ENCODE measurements at places on chromosomes 4 and X. TPM values are rescaled to one million over a fixed set of nuclear protein-coding genes. Genes with fewer than 3 reads are reported as not detected.

The RIBC1 gene
- 0.52 TPM for total RNA-seq

DNA sequence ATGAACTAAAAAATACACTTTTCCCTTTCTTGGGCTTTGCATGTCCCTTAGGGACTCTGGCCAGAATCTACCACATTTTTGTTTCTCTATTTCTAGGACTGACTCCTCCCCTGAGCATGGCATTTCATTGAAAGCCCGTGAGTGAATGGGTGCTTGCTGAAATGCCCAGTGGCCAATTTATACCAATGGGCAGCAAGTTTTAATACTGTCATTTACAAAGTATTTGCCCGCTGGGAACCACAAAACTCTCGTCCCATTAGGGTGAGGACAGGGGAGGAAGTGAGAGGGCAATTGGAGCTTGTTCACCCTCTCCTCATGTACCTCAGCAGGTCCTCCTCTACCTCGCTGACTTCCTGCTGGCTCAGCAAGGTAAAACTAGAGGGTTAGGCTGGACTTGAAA is 1.1 kb downstream of the SRPX2 start:
- DNase-seq = no peak

DNA sequence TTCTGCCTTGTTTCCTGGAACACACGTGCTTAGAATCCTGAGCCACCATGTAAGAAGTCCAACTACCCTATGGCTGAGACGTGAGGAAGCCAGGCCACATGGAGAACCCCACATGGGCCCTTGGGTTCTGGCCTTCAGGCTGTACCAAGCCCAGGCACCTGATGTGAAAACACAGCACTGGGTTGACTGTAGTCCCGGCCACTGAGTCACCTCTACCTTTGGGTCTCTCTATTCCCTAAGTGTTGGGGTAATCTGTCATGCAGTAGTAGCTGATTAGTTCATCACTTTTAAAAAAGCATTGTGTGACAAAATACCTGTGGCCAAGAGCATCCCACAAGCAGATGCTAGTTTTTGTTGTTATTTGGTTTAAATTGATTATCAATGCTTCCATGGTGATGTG is 24.3 kb downstream of the CFAP97 start:
- no peak for DNase-seq

DNA sequence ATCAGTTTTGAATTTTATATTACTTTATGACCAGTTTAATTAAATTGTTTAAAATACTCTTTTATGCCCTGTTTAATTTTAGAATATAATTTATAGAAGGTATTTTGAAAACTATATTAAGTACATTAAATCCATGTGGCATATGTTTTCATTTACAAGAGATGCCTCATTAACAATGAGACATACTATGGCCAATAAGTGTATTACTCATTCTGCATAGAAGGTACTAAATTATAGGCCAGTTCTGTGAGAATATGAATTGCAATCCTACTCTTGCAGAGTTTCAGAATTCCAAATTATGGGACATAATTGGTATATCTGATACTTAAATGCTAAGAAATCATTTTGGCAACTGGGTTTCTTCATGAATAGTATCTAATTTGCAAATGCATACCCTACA is 951.1 kb downstream of the FAT4 start:
- DNase-seq = no peak

GRCh38 chrX:134512566-134512965 is 52.6 kb downstream of the HPRT1 start:
- DNase-seq = no peak

DNA sequence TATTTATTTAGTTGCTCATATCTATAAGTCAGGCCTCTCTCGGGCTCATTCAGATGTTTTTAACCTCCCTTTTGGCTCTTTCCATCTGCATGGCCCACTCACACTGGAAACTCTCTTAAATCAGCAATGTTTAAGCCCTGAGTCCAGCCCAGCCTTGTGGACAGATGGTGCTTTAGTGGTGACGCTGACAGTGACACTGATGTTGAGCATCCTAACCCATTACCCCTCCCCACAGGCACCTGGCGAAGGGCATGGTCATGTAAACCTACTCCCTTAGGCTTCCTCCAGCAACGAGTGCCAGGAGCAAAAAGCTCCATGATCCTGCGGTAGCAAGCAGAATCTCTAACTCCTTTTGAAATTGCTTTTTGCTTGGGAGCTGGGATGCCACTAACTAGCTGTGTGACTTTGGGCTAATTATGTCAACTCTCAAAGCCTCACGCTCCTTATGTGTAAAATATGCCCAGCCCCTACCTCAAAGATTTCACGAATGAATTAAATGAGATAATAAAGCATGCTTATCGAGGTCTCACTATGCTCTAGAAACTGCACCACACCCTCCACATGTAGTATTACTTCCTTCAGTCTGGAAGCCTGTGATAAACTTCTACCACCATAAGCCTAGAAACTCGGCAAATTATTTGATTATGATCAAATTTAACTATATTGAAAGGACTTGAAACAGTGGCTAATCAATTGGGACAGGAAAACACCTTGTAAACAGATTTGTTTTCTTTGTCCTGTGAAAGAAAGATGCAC is 569.4 kb downstream of the BCOR start:
- DNase-seq = no peak

GRCh38 chr4:118353534-118354030 is 779 bp upstream of the PRSS12 start:
- DNase-seq = no peak

GRCh38 chr4:47349326-47349725 is 114.2 kb downstream of the COMMD8 start:
- DNase-seq = no peak

- DNase-seq = no peak
Observed at GRCh38 chr4:173281406-173282255, 52.5 kb downstream of the HMGB2 start.

The HS6ST2 gene
- total RNA-seq = not detected
